ENCODE measurements at places on chromosomes 16 and 17. TPM values are rescaled to one million over a fixed set of nuclear protein-coding genes. Genes with fewer than 3 reads are reported as not detected.

GRCh38 chr16:23572394-23572793 is 14.9 kb downstream of the UBFD1 start:
- no peak for DNase-seq

DNA sequence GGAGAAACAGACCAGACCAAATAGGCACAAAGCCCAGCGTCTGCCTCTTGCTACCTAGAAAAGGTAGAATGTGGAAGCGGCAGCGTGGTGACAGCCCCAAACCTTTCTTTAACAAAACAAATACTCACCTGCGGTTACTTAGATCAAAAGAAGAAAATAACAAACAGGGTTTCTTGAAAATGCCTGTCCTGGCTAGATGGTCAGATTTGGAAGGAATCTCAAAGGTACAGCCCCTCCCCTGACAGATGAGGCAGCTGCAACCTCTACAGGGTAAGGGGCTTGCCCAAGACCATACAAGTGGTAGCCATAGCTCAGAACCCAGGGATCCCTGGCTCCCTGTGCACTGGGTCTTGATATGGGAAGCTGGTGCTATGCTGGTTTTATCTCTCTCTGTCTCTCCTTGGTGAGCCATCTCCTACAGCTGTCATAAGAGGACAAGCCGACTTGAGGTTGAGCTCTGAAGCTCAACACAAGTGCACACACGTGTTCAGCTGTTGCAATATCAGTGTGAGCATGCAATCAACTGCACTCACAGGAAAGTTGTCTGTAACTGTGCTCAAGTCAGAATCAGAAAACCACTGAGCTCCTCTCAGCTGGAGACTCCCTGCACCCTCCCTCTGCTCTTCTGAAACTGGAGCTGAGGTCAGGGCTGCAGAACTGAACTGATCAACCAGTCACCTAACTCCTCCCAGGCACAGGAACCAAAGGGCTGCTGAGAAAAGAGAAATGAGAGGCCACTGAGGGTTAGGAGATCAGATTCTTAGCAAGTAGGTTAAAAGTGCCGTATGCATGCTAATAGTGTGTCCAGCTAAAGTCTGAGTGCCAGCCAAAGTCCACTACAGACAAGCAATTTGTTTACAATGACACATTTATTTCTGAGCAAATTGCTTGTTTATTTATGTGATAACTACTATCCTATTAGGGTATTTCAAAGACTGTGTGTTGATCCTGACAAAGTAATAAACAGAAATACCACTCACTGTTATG is 6.1 kb upstream of the RNF157 start:
- DNase-seq: no peak

DNA sequence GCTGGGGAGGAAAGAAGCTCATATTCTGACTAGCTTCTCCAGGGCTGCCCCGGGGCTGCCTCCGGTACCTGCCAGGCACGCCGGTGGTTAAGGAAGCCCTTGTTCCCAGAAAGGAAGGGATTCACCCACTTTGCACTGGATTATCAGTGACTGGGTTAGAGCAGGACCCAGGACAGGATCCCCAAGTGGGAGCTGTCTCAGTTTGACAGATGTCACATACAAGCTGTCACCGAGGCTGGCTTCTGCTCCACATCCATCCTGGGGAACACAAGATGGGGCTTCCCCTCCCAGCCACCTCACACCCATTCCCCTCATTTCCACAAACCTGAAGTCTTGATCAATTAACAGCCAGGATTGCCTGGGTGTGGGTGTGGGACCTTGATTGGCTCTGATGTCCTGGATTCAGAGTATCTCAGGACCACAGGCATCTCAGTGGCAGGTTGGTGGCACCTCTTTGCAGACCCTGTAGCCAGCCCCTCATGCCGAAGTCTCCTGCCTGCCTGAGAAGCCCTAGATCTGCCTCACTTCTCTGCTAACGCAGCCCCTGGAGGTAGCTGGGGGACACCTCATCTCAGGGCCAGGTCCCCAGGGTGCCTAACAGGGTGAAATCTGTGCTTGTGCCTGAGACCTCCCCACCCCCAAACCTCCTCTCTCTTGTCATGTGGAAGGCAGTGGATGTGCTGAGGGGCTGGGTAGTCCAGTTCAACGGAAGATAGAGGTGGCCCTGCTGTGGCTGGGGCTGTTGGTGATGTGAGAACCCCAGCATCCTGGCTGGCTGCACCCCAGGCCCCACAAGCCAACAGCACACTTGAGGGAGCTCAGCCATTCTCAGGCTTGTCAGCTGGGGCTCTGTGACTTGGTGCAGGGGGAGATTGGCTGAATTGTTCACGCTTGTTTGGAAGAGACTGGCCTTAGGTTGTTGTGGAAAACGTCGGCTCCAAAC is 1.4 kb downstream of the CACNG5 start:
- DNase-seq: peak; percentile 36

DNA sequence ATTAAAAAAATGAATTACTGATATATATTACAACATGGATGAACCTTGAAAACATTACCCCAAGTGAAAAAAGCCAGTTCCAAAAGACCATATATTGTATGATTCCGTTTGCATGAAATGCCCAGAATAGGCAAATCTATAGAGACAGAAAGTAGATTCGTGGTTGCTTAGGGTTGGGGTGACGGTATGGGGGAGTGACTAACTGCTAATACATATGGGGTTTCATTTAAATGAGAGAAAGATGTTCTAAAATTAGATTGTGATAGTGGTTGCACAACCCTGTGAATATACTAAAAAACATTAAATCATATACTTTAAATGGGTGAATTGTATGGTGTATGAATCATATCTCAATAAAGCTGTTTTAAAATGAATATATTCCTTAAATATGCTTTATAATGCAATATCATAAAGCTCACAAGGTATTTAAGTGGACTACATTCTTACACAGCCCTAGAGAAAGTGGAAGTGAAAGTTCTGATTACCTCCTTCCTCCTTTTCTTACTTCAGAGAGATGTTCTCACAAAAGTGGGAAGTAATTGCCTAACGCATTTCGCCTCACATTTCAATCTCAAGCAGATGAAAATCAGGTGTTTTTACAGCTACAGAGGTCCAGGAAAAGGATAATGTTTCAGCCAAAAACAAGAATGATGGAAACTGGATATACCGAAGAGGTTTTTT is 142.7 kb upstream of the GNAO1 start:
- DNase-seq: no peak

DNA sequence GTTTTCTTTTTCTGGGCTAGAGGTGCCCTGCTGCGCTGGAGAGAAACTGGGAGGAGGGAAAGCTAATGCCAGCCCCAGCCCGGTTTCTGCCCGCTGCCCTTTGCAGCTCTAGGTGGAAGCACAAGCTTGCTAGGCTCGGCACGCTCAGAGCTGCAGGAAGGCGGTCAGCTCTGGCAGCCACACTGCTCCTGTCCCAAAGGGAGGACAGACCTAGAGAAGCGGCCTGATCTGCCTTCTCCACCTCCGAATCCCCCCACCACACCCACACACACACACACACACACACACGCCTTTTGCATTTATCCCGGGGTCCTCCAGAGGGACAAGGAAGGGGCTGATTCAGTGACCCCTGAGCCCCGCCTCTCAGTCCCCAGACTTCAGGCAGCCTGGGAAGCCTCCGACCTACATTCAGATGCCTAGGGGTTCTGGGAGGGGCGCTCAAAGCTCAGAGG is 418.1 kb downstream of the SOX9 start:
- DNase-seq: peak; percentile 55

DNA sequence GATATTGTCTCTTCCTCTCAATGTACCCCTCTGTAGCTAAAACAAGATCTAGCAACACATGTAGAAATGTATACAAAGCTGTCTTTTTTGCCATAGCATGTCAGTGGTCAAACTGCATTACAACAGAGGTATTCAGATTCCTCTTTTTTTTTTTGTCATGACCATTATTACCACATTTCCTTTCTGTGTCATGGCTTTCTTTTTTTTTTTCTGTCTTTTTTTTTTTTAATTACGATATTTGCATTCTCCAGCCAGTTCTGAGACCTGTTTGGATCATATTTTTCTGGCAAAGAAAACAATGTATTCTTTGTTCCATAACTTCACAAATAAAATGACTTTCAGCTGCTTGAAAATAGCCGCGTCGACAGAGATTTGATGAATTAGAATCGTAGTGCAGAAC is 27.4 kb upstream of the CAPNS2 start:
- DNase-seq: no peak

GRCh38 chr16:87303431-87303930 is 13.7 kb downstream of the C16orf95 start:
- DNase-seq: no peak

DNA sequence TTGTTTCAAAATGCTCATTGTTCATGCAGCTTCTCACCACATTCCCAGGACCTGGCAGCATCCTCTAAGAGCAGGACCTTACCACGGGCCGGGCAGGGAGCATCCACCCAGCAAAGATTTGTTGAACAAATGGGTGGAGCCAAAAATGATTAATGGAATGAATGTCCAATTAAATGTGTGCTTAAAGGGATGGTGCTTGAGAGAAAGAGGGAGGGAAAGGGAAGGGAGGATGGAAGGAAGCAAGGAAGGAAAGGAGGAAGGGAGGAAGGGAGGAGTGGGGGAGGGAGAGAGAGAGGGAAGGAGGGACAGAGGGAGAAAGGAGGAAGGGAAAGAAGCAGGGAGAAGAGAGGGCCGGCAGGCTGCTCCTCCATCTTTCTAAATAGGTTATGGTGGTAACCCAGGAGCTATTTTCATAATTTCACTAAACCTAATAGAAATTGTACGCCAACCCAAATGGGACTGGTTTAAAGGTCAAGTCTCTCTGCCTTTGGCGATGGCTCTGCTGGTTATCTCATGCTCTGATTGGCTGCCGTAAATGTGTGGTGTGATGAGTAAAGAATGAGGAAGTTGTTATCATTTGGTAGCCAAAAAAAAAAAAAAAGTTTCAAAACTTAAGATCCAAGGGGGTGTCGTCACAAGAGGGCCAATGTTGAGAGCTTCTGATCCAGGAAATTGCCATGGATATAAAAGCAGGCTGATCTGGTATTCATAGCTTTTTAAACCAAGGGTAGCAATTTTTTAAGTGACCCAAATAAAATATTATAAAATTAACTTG is 126.7 kb upstream of the FOXF1 start:
- DNase-seq: no peak

GRCh38 chr17:66518677-66519076 is 216.3 kb downstream of the PRKCA start:
- peak; percentile 96 for DNase-seq

GRCh38 chr17:8468127-8468526 is 32.4 kb downstream of the NDEL1 start:
- no peak for DNase-seq

DNA sequence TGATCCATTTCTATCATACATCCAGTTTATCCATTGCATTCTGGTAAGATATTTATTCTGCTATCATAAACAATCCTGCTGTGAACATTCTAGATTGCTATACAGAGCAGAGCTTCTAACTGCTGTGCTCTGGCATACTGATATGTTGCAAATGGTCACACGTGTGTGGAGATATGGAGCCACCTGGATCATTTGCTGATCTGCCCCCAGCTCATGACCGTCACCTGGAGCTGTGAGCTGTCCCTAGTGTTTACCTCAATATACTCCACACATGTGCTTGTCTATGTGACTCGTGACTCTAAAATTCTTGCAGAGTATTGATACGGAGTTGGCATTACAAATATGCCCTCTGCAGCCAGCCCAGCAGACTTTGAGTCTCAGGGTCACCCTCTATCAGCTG is 164.5 kb upstream of the ZFHX3 start:
- DNase-seq: no peak

DNA sequence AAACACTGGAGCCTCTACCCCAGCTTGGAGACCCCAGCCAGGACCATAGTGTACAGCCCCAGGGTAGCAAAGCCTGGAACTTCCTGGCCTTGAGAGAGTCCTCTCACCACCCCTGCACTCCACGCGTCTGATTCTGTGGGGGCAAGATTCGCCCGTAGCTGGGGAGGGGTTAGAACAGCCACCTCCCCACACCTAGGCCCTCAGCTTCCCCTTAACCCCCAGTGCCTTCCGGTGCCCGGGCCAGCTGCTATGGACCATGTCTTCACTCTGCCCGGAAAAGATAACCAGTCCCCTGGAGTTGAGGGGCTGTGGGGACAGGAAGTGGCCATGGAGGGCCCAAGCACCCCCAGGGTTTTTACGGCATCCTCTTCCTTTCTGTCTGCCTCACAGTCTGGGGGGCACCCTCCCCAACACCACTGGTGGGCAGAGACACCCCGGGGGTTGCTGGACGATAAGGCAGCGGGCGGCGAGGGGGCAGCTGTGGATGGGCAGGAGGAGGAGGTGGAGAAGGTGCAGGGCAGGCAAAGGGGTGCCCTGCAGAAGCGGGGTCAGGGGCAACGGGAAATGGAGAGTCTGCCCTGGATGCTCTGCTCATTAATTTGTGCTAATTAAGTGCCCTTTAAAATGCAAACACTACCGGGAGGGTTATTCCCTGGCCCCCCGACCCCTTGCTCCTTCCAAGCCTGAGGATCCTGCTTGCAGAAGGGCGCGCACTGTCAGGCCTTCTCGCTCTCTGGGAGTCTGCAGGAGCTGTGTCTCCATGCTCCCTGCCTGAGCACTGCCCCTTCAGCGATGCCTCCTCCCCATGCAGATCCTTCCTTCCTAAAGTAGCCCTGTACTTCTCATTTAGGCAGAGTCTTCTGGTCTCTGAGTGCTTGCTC is 2.4 kb downstream of the PRSS27 start:
- DNase-seq: no peak

- DNase-seq: no peak
Measured at GRCh38 chr16:77060614-77061013, 130.4 kb upstream of the MON1B start.

DNA sequence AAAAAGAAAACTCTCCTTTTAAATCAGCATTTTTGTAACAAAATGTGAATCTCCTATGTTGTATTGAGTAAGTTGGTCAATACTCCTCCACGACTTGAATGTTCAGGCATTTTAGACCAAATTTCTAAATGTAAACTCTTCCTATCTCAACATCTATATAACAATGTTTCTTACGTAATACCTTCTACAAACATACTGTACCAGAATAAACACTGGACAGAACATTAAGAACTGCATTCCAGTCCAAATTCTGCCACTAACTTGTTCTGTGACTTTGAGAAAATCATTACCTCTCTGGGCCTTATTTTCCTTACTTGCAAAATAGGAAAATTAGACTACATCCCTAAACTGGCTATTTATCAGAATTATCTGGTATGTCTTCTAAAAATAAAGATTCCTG is 40.1 kb downstream of the AKAP10 start:
- no peak for DNase-seq

DNA sequence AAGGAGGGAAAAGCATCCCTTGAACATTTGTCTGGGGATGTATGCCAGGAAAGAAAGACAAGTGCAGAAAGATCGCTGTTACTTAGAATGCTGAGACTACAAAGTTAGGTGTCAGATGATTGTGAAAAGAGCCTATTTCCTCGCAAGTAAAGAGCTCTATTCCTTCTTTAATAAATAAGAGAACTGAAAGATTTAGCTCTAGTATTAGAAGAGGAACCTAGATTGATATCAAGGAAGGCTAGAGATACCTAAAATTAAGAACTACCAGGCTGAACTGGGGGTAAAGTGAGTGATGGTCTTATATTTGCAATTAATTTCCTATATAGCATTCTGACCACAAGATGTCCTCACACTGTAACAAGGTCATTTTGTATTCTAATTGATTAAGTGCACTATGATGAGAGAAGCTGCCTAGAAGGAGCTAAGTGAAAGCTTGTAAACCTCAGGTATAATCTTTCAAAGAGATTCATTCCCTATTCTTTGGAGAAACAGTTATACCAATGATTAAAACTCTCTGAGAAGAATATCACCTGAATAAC is 62.3 kb downstream of the SSH2 start:
- DNase-seq: peak; percentile 50

- peak; percentile 45 for DNase-seq
Measured at GRCh38 chr16:65305266-65305959, 183.6 kb upstream of the CDH11 start.

PYDC1 gene
- 5.0 TPM for polyA plus RNA-seq

RCVRN gene
- polyA plus RNA-seq: 0.88 TPM

RPAIN gene
- polyA plus RNA-seq: 54.7 TPM
